ENCODE measurements at places on chromosomes 1 and 21.
A peak's percentile ranks its signal among the peaks of the same experiment; 100 is the strongest.

DNA sequence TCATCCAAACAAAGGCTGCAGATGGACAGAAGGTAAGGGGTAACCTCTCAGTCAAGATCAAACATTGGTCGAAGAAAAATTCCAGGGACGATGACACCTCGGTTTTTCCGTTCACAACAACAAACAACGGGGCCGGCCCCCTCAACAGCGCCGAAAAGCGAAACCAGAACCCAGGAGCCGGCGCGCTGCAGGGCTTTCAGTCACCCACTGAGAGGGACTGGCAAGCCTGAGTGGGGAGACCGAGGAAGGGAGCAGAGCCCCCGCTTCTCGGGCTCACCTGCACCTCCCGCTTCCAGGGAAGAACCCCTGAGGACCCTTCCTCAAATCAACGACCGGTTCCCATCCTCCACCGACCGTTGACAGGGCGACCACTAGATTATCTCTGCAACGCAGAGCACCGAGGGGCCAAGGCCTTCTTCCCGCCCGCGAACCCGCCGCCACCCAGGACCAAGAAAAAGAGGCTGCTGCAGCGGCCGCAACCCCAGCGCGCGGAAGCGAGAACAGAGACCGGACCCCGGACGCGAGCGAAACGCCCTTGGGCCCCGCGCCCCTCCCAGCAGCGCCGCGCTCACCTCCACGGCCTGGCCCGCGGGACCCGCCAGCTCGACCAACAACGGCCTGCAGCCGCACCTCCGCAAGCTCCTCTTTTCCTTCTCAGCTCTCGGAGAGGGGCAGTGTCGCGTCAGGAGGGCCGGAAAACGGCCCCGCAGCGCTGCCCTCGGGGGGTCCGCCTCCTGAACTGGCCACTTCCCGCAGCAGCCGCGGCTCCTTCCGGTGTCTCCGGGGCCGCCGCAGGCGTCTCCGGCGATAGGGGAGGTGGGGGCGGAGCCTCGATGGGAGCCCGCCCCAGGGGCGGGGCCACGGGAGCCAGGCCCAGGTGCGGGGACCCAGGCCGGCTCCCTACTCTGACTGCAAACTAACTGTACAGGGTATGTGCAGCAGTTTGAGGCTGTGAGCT lies at the start of gene USP33:
TSS of gene USP33 (minus strand) at position 782 of the 958 bp plus-strand sequence. CDS start 18,155 bp downstream, outside the sequence.
- DNase-seq: peak; percentile 66

DNA sequence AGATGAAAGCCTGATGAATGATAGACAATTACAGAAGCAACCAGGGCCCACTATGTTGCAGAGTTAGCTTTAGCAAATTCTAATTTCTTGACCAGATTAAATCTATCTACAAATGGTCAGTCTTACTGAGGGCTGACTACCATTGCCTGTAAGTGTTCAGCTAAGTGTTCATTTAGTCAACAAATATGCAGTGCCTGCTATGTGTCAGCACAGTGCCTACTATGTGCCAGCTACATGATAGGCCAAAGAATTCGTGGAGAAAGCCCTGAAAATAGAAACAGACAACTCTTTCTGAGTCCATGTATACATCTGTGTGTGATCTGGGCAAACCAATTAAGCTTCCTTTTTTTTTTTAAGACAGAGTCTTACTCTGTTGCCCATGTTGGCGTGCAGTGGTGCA lies 212.8 kb downstream of the SMYD3 start:
- no peak for DNase-seq

DNA sequence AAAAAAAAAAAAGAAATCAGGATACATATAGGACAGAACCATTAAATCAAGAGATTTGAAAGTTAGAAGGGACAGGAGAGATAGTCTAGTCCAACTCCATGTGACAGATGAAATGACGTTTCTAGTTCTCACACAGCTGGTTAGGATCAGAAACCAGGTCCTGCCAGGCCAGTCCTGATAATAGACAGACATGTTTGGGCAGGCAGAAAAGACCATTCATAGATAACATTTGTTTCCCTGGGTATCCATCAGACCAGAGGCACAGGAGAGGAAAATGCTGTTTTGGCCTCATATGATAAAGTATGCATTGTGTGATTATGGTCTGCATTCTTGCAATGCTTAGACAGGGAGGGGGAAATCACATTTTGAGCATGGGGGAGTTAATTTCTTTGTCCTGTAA lies 29.3 kb downstream of the ZBTB8B start:
- DNase-seq: no peak

DNA sequence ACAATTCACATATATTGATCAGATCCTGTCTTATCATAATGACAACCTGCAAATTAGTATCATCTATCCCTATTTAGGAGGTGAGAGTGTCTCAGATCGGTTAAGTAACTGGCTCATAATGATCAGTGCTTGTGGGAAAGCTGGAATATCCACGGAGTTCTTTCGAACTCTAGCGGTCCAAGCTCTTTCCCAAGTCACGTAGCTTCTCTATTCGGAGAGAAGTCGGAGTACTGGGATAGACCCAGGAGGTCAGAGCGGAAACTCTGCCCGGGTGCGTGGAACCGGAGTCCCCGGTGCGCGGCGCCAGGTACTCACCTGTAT lies 339 bp downstream of the PTGS2 start:
- no peak for DNase-seq

DNA sequence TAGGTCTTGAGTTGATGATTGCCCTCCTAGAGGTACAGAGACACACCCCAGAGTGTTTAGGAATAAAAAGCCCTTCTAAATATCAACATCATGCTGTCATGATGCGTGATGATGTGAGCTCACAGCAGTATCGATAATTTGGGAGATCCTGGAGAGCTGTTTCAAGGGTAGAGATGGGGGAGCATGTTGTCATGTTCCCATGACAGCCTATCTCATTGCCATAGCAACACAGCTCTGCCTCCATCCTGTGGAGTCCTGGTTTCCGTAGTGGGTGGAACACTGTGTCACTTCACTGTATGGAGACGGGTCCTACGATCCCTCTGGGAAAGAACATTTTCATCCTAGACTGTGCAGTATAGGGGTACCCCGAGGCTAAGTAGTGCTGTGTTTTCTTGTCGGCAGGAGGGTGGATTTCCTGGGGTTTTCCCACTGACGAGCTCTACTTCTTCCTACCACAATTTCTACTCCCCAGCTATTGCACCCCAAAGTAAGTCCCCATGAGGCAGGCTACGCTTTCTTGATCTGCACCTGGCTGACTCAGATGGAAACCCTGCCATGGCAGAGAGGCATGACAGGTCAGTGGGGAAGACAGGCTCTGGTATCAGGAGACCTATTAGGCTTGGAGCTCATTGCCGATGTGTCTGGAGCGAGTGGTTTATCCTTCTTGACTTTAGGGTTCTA lies 7.2 kb downstream of the KISS1 start:
- no peak for DNase-seq

GRCh38 chr1:199762572-199762971 lies 264.9 kb upstream of the NR5A2 start:
- DNase-seq: no peak

- no peak for DNase-seq
Observed at GRCh38 chr1:90175490-90176167, 180.7 kb downstream of the ZNF326 start.

- no peak for DNase-seq
Observed at GRCh38 chr1:20723159-20723536, 5.3 kb upstream of the KIF17 start.

GRCh38 chr1:178962853-178963711 lies 62.6 kb upstream of the FAM20B start:
- DNase-seq: no peak

DNA sequence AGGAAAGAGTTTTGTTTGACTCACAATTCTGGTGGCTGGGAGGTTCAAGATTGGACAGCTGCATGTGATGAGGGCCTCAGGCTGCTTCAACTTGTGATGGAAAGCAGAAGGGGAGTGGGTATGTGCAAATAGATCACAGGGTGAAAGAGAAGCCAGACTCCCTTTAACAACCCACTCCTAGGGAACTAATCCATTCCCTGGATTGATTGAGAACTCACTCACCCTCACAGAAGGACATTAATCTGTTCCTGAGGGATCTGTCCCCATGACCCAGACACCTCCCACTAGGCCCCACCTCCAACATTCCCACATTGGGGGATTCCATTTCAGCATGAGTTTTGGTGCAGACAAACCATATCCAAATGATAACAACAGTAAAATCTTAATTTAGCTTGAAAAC lies 25.6 kb downstream of the UBE2T start:
- DNase-seq: no peak

GRCh38 chr1:3683992-3684391 lies 31.7 kb downstream of the TP73 start:
- no peak for DNase-seq

GRCh38 chr1:245933431-245934045 lies 573.5 kb downstream of the SMYD3 start:
- DNase-seq: no peak

DNA sequence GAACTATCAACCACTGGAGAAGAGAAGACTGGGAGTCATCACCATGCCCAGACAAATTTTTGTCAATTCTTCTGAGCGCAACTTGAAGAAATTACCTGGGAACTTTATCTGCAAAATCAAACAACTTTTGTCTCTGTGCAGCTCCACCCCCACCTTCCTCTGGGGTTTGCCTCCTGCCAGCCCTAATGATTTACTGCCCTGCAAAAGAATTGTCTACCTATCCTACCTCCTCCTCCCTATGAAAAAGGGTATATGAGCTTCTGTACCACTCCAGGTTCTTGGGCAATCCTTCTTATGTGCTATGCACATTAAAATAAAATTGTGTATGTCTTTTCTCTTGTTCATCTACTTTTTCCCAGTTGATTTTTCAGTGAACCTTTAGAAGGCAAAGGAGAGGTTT lies 191.9 kb downstream of the URB2 start:
- no peak for DNase-seq

DNA sequence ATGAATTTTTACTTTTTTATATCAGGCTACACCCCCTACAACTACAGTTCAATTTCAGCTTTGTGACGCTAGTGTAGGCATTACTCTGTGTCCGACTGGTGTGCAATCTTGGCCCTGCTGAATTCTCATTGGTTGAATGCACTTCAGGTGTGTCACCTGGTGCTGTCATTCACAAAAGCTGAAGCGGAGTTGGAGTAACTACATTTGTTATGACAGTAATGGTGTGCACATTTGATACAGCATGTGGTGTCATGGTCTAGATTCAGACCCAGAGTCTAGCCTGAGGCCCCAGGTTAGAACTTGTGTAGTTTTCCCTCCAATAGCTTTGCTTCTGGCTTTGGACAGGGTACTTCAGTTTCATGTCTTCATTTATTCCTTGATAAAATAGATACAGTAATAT lies 88.7 kb downstream of the C1orf94 start:
- DNase-seq: no peak

DNA sequence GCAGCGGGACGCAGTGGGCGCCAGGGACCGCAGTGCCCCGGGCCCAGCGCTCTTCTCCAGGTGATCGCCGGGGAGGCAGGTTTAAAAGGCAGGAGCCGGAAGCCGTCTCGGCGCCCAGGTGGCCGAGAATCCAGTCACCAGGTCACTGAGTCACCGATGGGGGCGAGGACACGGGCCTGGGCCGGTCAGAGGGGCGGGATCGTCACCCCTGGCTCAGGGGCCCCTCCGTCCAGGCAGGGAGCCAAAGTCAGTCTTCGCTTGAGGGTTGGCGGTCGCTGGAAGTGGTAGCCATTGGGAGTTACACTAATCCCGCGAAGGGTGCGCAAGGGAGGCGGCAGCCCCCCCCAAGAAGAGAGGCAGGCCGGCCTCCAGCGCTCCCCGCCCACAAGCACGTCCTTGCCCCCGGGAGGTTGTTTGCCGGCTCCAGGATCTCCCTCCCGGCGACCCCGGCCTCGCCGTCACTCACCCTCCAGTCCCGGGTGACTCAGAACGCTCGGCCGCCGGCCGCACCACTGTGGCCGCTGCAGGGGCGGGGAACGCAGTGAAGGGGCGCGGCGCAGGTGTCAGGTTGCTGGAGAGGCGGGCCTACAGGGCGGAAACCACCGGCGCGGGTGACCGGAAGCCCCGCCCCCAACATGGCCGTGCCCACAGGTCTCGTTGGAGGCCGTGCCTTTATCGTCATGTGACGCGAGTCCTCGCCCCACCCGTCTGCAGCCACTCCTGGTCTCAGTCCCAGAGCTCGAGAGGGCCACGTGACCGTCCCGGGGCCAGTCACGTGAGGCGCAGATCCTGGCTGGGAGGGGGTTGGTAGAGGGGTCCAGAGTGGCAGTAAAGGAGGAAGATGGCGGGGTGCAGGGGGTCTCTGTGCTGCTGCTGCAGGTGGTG lies at the start of the genes CLCN6 and MTHFR:
TSS of gene CLCN6 (plus strand) at position 770 of the 885 bp plus-strand sequence. CDS start at position 842, 72 bp downstream.
TSS of gene MTHFR (minus strand) at position 543 of the 885 bp plus-strand sequence. CDS start 2,848 bp downstream, outside the sequence.
- DNase-seq: peak; percentile 98

GRCh38 chr1:163036671-163037070 lies 32.5 kb upstream of the RGS4 start:
- DNase-seq: no peak

DNA sequence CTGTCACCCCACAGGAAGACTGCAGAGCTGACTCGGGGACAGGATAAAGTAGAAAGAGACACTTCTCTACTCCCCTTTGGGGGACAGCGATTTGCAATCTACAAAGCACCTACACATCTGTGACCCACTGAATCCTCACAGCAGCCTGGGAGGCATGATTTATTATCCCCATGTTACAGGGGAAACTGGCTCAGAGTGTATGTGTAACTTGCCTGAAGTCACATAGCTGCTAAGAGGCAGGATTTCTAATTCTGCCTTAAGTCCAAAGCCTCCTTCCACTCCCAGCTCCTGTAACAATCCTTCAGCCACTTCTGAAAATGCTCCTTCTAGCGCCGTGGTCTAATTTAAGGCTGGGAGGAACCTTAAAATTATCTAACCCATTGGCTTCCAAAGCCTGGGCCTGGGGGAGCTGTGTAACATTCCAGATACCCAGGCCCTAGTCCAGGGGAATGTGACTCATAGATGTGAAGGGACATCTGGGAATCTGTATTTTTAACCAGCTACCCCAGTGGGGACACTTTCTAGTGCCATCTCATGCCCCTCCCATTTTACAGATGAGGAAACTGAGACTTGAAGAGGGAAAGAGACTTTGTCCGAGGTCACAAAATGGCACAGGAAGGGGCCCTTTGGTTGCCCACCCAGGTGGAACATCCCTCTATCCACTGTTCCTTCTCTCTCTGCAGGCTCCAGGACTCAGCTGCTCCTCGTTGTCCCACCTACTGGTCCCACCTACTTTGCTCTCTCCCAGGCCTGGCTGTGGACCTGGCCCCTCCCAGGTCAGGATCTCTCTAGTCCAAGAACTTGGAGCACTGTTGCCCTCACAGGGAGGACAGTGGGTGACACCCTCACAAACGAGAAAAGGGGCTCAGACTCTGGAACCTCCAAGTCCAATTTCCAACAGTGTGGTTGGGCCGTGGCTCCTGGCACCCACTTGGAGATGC lies 48.9 kb downstream of the AHDC1 start:
- no peak for DNase-seq

- no peak for DNase-seq
Observed at GRCh38 chr1:203264052-203264501, 34.6 kb upstream of the CHIT1 start.

GRCh38 chr1:203037509-203038190 lies 11.4 kb downstream of the PPFIA4 start:
- DNase-seq: no peak

GRCh38 chr1:1250786-1251284 lies 4.3 kb upstream of the C1QTNF12 start:
- DNase-seq: peak; percentile 41
